Mesenteric fat pad (tissue), 1 donor: ENCODE measurements at places on chromosomes 6 and 20. TPM values are rescaled to one million over a fixed set of nuclear protein-coding genes. Genes with fewer than 3 reads are reported as not detected.

The CCN6 gene
- total RNA-seq = not detected

The EPPIN gene
- total RNA-seq = not detected

The UBE2J1 gene
- total RNA-seq = 40.4 TPM

The RPN2 gene
- total RNA-seq = 177 TPM

The ANKRD66 gene
- not detected for total RNA-seq

The TMEM217 gene
- 0.51 TPM for total RNA-seq

DNA sequence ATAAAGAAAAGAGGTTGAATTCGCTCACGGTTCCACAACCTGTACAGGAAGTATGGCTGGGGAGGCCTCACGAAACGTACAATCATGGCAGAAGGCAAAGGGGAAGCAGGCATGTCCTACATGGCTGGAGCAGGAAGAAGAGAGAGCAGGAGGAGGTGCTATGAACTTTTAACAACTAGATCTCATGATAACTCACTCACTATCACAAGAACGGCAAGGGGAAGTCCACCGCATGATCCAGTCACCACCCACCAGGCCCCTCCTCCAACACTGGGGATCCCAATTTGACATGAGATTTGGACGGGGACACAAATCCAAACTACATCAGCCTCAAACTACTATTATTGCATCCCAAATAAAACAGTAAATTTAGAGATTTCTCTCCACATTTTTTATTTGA, 53.6 kb upstream of the CST7 start:
- no peak for DNase-seq

DNA sequence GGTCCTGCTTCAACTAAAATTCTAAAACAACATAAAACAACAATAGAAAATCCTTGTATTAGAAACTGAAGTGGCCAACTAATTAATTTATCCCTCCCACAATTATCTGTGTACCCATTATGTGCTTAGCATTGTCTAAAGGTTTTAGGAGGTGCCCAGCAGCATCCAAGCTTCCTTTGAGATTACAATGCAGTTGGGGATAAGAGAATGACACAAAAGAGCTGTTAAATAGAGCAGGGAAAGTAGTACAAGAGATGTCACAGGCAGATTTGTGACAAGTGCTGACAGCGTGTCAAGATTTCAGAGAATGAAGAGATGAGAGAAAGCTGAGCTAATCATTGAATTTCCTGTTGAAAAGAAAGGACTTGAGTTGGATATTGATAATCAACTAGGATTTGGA, 204.8 kb downstream of the OTOR start:
- DNase-seq = no peak

GRCh38 chr6:108831104-108831503, 17.1 kb upstream of the ARMC2 start:
- DNase-seq = no peak

DNA sequence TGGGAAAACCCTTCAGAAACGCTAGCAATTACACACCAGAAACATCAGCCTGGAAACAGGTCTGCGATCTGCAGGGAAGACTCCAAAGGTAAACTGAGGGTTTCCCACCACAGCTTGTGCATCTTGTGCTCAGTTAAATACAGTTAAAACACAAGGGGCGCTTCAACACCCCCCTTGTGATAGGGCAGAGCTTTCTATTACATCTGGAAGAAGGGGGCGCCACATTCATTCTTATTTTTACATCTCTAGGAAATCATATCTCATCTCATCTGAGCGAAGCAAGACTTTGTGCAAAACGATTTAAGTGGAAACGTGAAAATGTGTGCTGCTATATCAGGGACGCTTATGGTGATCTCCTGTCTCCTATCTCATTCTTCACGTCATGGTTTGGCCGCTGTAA, 58.5 kb downstream of the PRND start:
- DNase-seq = no peak

GRCh38 chr6:23218751-23219150, 649.4 kb downstream of the HDGFL1 start:
- DNase-seq = no peak

DNA sequence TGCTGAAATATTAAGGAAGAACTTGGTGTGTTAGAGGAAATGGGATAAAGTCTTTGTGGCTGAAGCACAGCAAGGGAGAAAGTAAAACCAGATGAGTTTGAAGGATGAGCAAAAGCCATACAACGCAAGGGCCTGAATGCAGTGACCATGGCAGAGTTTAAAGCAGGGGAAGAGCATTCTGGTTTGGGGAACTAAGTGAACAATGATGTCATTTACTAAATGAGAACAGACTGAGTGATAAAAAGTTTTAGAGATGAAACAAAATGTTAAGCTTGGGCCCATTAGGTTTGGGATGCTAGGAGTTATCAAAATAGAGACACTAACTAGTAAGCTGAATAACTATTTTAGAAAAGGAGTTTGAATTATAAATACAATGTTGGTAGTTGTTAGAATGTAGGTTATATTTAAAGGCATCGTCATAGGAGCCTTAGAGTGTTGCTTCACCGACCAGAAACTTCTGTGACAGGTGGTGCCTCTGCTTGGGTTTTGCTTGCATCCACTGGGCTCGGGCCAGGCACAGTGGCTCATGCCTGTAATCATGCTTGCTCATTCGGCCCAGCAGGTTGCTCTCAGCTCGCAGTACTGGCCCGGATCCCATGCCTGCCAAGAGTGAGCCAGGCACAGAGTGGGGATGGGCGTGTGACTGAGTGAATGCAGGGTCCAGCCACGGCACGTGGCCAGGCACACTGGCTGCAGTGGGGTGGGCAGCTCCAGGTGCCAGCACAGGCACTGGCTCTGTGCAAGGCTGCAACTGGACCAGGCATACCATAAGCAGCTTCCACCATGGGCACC, 37.4 kb upstream of the OPRM1 start:
- DNase-seq = no peak

- no peak for DNase-seq
Observed at GRCh38 chr6:11353921-11354389, 121.5 kb upstream of the NEDD9 start.

GRCh38 chr20:9200620-9201019, 131.7 kb downstream of the PLCB4 start:
- DNase-seq = no peak

DNA sequence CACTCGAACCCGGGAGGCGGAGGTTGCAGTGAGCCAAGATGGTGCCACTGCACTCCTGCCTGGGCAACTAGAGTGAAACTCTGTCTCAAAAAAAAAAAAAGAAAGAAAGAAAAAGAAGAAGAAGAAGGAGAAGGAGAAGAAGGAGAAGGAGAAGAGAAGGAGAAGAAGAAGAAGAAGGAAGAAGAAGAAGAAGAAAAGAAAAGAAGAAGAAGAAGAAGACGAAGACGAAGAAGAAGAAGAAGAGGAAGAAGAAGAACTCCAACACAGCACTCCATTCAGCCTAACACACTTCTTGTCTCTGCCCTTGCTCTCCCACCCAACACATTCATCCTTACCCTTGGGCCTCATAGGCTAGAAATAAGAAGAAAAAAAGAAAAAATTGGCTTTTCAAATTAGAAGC, 6.9 kb downstream of the ZFP57 start:
- DNase-seq = no peak

DNA sequence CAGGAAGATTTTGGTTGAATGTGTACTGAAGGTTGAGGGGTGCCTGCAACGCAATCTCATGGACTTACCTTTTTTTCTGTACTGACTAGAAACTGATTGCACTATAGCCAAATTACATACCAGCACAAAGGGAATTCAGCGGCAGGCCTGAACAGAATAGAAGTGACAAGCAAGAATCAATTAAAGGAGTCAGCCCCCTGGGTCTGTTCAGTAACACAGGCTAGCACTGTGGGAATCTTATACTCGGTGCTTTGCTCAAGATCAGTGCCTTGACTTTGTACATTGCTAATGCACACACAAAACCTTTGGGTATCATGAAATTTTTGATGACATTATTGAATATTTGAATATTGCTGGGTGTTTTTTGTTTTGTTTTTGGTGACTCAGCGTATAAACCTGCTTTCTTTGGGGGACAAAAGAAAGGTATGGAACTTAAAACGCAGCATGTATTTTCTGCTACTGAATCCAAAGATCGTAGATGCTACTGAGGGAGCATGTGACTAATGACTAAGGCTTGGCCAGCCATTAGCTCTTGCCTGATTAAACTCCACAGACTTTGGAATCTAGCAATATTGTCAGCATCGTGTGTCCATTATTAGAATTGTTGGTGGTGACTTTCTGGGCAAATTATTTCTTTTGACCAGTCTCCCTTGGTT, 236.6 kb downstream of the ARID1B start:
- DNase-seq = no peak

- no peak for DNase-seq
Observed at GRCh38 chr6:5422321-5422915, 161.1 kb downstream of the FARS2 start.

- peak; percentile 99 for DNase-seq
Observed at GRCh38 chr6:33200219-33201146, at the start of the genes RXRB and SLC39A7. Gene RXRB, minus strand, starts transcription at chr6:33200665. Its CDS starts 189 bp downstream, at chr6:33200476. Gene SLC39A7, plus strand, starts transcription at chr6:33200867. Its CDS starts 379 bp downstream, at chr6:33201246.

- DNase-seq = peak; percentile 59
Observed at GRCh38 chr20:50315586-50316551, 125.2 kb downstream of the CEBPB start.

- no peak for DNase-seq
Observed at GRCh38 chr6:141443032-141443431, 689.7 kb upstream of the GJE1 start.
